ENCODE measurements at places on chromosomes 2 and 18. TPM values are rescaled to one million over a fixed set of nuclear protein-coding genes. Genes with fewer than 3 reads are reported as not detected.

SYT4 gene
- total RNA-seq, result not detected

DNA sequence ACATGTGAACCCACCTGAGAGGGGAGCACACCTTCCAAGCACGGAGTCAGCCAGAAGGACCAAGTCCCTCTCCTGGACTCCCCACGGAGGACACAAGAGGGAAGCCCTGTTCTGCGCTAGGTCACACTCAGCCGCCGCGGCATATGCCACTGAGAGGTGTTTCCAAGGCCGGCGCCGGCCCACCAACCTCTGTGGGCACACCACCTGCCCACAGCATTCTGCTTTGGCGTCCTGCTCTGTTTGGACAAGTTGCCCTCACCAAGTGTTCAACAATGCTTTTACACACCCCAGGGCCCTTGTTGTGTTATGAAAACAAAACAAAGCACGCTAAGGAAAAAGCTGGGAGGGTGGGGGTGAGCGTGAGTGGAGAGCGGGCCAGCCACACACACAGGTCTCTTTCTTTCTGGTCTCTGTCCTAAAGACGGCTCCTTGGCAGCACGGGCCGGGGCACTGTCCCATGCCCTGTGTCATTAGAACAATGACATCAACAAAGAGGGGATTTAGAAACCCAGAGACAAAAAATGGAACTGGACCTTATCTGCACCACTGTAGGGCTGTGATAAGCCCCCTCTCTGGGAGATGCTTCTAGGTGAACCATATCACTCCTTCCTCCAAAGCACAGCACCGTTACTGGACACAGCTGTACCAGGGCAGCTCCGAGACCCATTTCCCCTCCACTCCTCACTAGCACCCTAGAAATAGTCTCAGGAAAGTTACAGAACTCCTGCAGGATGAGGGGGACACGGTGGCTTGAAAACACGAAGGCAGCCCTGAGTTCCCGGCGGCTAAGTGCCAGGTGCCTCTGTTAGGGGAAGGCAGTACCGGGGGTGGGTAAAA, 17.0 kb downstream of the SMAD7 start:
- no peak for DNase-seq

GRCh38 chr2:210162466-210163124, 8.6 kb downstream of the KANSL1L start:
- DNase-seq, result no peak

UGT1A5 gene
- total RNA-seq, result not detected

DNA sequence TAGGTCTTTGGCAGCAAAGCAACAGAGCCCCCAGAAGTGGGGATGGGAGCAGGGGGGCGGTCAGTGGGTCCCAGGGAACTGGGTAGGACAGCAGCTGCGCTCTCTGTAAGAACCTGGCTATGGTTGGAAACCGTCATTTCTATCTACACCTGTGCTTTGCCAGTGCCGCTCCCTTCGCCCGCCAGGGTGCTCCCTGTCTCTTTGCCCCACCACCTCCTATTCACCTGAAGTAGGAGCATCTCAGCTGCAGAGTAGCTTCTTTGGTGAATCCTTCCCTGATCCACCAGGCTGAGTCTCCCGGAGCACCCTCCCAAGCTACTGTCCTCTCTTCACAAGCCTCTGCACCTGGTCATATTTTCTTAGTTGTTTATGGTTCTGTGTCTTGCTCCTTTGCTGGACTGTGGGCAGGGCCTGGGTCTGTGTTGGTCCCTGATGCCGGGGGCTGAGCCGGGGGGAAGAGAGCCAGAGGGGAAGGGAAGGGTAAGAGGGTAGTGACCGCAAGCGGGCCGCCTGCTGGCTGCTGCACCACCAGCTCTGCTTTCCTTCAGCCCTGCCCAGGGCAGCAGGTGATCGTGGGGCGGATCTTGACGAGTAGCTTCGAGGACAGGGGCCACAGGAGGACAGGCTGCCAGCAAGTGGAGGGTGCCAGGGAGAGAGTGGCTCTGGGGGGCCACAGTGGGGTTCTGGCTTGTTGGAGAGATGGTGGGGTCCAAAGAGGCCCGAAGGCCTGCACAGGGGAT, 45.2 kb downstream of the INPP5D start:
- DNase-seq, result no peak

DSG4 gene
- total RNA-seq, result not detected

DNA sequence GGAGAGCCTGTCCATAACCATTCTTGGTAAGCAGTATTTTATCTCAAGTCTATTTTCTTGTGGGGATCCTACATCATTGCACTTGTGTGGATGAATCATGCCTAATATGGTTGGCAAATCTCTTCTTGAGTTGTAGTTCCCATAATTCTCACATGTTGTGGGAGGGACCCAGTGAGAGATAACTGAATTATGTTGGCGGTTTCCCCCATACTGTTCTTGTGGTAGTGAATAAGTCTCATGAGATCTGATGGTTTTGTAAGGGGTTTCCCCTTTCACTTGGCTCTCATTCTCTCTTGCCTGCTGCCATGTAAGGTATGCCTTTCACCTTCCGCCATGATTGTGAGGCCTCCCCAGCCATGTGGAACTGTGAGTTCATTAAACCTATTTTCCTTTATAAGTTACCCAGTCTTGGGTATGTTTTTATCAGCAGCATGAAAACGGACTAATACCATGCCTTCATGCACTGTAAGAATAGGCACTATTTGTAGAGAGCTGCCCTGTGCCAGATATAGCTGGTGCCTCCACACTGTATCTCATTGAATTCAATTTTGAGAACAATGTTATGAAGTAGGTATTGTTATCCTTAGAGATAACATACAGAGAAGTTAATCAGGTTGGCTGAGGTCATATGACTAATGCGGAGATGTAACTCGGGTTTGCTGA, 148.3 kb downstream of the PLCL1 start:
- DNase-seq, result peak; percentile 73

- no peak for DNase-seq
These were observed 48.0 kb downstream of the MGAT5 start for GRCh38 chr2:134301928-134302260.

CNDP1 gene
- not detected for total RNA-seq

GRCh38 chr2:223012291-223012690, 39.7 kb upstream of the KCNE4 start:
- DNase-seq, result no peak

DNA sequence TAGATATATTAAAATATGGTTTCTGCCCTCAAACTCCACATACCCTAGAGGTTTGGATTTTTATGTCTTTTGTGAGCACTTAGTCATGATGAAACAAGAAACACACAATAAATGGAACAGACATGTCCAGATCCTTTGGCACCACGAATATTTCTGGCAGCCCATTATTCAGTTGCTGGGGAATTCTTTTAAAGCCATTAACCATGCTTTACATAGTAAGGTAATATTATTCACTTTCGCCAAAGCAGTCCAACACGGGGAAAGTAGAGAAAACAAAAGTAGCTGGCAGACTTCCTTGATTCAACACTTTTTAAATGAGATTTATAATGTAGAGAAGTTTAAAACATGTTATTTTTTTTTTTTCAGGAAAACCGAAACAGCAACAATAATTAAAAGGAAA, 235.4 kb downstream of the PIEZO2 start:
- DNase-seq, result no peak

DNA sequence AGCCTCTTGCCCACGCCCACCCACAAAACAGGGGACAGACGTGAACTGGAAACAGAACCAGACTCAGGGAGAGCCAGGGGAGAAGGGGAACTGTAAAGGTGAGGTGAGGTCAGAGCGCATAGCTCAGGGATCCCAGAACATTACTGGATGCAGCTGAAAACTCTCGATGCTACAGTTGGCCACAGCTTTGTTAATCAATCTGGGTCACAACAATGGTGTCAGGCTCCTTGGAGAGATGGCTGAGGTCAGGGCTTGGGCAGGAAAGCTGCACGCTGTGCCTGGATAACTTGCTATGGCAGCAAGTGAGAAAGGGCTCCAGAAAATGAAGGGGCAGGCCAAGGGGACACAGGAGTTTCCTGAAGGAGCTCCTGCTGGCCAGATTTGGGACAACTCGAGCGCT, 263.3 kb downstream of the TFCP2L1 start:
- DNase-seq, result no peak

DNA sequence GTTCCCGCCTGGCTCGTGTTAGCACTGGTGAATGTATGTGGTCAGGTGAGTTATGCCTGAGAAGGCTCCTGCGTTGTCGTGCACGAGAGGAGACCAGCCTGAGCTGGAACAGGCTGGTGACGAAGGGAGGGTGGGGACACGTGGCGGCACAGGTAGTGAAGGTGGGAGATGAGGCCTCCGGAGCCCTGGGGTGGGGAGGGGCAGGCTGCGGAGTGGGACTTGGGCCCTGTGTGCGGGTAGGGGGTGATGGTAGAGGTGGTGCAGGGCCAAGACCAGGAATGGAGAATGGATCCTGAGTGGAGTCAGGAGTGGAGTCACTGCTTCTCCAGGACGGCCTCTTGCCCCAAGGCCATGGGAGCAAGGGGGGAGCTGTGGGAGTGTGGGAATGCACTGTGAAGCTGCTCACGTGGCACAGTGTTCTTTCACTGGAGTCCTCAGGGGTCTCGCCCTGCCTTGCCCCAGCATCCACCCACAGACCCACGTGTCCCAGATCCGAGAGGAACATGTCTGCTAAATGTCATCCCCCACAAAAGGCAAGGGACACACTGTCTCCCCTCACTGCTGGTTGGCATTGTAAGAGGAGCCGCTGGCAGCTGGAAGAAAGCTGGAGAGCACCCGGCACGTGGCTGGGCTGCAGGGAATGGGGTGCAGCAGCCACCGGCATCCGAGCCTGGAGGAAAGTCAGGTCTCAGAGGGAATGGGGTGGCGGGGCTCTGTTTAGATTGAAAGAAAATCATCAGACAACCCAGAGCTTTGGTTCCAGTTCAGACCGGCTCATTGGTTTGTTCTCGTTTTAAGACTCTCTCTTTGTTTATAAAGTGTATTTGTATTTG, 63.7 kb downstream of the CYP26B1 start:
- DNase-seq, result no peak

GRCh38 chr2:8148260-8149006, 533.4 kb upstream of the ID2 start:
- DNase-seq, result peak; percentile 80

BMP10 gene
- 0.46 TPM for total RNA-seq

DNA sequence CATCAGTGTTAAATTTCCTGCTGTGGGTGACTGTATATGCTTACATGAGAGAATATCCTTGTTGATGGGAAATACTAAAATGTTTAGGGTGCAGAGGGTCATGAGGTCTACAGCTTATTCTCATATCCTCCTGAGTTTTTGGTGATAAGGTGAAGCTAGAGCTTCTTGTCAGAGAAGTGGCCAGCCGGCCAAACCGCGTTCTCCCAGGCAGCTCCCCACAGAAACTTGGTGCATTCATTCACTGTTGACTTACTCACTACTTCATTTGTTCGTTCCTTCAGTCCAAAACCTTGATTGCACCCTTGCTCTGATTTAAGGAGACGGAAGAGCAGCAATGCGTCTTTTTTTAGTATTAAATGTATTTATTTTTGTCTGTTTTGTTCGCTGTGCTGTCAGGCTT, 8.7 kb downstream of the SNED1 start:
- DNase-seq, result no peak

GRCh38 chr2:119544075-119544938, at the start of gene CFAP221:
TSS of gene CFAP221 (plus strand) at chr2:119544449. CDS start at chr2:119546132, 1,683 bp downstream.
- DNase-seq, result peak; percentile 62

GRCh38 chr2:154995361-154995760, 296.9 kb downstream of the KCNJ3 start:
- DNase-seq, result peak; percentile 29

- no peak for DNase-seq
These were observed 117.5 kb downstream of the AGAP1 start for GRCh38 chr2:235611349-235611748.

GRCh38 chr2:19178175-19178574, 180.2 kb downstream of the OSR1 start:
- no peak for DNase-seq

DNA sequence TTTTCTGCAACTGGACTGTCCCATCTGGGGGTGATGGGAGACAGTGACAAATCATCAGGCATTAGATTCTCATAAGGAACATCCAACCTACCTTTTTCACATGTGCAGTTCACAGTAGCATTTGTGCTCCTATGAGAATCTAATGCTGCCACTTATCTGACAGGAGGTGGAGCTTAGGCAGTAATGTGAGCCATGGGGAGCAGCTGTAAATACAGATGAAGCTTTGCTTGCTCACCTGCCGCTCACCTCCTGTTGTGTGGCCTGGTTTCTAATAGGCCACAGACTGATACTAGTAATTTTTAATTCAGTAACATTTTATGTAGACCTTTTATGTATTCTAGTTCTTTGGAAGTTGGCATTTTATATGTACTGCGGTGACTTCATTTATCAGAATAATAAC, 180.1 kb upstream of the SPOPL start:
- DNase-seq, result no peak
